ENCODE measurements at places on chromosomes 11 and 22.

DNA sequence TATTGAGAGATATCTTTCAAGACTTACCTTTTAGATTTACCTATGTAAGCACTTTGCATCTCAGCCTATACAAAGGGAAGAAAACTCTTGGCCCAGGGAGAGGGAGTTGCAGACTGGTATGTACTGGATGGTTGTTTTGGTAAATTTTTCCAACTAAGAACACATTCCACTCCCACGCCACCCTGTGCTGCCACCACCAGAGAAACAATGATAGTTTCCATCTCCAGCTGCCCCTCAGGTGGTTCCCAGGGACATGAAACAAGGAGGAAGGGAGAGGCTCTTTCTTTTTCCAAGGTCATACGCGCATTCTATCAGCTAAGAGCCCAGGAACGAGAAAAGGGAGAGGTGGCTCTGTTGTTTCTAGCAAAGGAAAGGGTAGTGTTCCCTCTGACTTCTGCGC is 34.4 kb downstream of the CCDC34 start:
- no peak for DNase-seq

DNA sequence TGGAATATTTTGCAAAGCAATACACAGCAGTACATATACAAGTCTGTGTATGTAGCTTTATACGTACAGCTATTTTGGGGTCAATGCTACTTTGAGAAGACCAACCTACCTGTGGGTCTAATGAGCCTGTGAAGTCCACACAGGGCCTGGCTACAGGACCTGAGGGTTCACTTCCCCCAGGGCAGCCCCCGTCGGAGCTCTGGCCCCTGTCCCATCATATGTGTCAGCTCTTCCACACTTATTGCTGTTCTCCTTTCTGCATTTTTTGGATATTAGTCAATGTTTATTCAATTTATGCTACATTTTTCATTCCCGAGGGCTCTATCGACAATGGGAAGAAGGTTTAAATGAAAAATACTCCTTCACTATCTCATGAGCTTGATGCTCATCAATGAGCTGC is 1473.6 kb downstream of the BRD1 start:
- DNase-seq: no peak

DNA sequence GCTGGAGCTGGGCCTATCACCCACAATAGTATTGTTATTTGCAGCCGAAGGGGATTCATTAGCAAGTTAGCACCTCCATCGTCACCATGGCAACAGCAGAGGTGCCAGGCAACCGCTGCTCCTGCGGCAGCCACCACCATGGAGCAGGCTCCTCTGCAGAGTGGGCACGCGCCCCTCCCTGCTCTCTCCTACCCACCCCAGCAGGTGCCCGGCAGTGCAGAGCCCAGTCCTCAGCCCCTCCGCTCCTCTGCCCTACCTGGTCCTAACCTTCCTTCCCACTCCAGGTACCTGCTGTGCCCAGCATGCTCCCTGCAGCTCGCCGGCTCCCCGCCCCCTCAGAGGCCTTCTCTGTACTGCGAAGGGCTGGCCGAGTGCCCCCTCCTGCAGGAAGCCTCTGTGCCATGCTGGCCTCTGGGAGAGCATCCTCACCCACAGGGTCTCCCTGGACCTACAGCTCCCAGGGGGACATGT is 3.6 kb downstream of the DUSP8 start:
- no peak for DNase-seq

GRCh38 chr11:89736566-89736965 is 26.5 kb downstream of the TRIM77 start:
- DNase-seq: no peak

DNA sequence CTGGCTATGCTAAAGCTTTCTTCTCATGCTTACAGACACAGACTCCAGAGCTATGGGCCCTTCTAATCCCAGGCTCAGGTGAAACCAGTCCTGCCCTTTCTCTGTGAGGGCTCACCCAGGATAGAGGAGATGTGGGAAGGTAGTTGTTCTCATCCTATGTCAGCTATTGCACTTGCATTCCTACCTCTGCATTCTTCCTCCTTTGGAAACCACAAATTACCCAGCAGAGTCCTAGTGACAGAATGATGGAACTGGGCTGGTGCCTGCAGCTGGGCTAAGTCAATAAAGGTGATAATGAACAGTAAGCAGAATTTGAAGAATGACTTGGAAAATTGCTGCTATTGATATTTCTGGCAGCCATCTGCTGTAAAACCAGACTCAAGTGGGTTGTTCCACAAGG is 560.0 kb downstream of the TMEM135 start:
- no peak for DNase-seq

- no peak for DNase-seq
These were observed 455.3 kb downstream of the SOX6 start for GRCh38 chr11:15901054-15901453.

- no peak for DNase-seq
These were observed 85.8 kb downstream of the SERGEF start for GRCh38 chr11:17927041-17927440.

DNA sequence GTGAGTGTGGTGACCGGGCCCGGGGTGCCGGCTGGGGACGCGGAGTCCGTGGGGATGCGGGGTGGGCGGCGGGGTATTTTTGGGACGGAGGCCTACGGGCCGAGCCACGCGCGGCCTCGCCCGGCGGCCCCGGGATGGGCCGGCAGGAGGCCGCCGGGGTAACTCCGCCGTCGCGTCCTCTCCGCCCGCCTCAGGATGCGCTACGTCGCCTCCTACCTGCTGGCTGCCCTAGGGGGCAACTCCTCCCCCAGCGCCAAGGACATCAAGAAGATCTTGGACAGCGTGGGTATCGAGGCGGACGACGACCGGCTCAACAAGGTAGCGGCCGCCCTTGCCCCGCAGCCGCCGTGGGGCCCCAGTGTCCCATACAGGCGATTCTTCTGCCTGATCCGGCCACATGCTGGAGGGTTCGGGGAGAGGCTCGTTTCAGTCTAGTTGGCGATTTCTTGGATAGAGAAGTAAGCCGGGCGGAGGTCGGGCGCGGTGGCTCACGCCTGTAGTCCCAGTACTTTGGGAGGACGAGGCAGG is 337 bp downstream of the RPLP2 start:
- DNase-seq: no peak

GRCh38 chr11:15523543-15523942 is 408.8 kb downstream of the INSC start:
- no peak for DNase-seq

GRCh38 chr11:105368711-105369110 is 229.1 kb upstream of the CARD18 start:
- no peak for DNase-seq

DNA sequence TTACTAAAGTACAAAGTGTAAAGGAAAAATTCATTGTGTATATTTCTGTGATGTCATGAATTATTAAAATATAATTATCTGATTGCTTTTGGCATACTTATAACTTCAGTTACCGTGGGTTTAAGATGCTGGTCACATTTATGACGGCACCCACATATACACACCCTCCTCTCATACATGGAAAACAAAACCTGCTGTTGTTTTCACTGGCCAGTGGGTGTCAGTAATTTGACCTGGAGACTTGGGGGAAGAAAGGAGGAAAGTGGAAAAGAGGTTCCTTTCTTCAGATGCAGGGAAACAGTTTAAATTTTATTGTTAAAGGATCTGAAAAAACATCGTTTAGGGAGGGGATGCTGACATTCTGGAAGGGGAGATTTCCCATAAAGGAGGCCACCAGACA is 742 bp upstream of the BBOX1 start:
- no peak for DNase-seq

GRCh38 chr11:26527685-26528084 is 44.4 kb downstream of the MUC15 start:
- DNase-seq: no peak

DNA sequence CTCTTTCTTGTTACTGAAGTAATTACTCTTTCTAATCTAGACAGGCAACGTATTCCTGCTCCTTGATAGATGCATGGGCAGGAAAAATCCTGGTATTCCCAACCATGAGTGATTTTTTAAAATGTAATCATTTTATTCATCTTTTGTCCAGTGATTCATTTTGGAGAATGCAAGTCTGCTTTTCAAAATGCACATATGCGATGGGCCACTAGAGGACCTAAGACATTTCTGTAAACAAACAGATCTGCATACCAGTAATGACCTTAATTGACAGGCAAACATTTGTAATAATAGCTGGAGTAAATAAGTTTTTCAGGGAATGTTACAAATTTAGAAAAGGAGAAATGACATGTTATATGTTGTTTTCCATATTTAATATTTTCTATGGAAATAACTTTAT is 1167.6 kb downstream of the JRKL start:
- DNase-seq: no peak

GRCh38 chr11:74636630-74637184 is 44.3 kb downstream of the POLD3 start:
- peak; percentile 84 for DNase-seq

DNA sequence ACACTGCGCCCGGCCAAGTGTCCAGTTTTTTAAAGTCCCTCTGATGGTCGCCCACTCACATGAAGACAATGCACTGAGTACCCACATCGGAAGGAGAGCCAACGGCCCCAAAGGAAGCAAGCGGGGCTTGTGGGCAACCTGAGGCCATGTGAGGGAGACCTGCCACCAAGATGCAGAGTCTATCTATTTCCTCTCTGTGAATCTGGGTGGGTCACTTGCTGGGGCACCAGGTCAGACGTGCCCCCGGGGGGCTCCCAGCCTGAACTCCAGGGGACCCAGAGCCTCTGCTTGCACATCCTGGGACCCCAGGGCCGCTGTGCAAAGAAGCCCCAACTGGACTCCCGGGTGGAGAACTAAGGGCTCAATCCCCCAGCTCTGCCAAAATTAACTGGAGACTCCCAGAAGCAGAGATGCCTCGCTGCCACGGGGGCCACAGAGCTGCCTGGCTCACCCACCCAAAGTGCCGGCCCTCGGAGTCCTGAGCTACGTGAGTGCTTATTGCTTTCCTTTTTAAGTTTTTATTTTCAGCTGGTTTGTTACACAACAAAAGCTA is 106.4 kb downstream of the BRD1 start:
- DNase-seq: no peak

- no peak for DNase-seq
These were observed 6.1 kb upstream of the CRYBB3 start for GRCh38 chr22:25193548-25193947.

- no peak for DNase-seq
These were observed 3.4 kb downstream of the PTGDR2 start for GRCh38 chr11:60852117-60852981.

DNA sequence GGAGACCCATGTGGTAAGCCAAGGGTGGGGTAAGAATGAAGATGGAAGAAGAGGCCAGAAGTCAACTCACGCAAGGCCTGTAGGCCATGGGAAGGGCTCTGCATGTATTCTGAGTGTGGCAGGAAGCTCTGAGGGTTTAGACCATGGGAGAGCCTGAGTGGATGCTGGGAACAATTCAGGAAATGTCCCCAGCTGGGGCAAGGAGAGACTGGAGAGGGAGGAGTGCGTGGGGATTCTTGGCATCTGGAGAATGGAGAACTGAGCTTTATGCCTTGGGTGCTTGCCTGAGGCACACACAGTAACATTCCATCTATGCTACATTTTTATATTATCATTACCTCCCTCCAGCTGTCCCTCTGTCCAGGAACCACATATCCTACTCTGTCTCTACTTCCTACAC is 50.4 kb upstream of the CD82 start:
- no peak for DNase-seq

All from fibroblast of upper back skin (primary cell).